A172 (cell line): ENCODE measurements at places on chromosomes 5 and 9.

GRCh38 chr5:139688751-139689372, 40.7 kb downstream of the CXXC5 start:
- DNase-seq: no peak

DNA sequence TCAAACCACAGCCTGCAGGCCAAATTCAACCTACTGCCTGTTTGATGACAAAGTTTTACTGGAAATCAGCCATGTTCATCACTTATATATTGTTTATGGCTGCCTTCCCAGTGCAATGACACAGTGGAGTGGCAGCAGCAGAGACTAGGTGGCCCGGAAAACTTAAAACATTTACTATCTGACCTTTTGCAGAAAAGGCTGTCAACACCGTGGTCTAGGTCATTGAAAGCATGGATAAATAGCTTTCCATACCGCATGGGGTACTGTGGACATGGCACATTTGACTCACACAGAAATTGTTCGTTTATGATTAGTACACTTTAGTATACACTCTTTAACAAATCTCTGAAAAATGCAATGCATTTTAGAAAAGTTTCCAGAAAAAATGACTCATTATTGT, 298.3 kb upstream of the EFNA5 start:
- DNase-seq: peak; percentile 46

- DNase-seq: peak; percentile 8
Measured at GRCh38 chr9:68844631-68845612, 139.9 kb downstream of the PIP5K1B start.

- no peak for DNase-seq
Measured at GRCh38 chr5:177535125-177535524, 18.4 kb upstream of the DDX41 start.

GRCh38 chr5:92778261-92778660, 802.8 kb downstream of the NR2F1-AS1 start:
- DNase-seq: no peak

DNA sequence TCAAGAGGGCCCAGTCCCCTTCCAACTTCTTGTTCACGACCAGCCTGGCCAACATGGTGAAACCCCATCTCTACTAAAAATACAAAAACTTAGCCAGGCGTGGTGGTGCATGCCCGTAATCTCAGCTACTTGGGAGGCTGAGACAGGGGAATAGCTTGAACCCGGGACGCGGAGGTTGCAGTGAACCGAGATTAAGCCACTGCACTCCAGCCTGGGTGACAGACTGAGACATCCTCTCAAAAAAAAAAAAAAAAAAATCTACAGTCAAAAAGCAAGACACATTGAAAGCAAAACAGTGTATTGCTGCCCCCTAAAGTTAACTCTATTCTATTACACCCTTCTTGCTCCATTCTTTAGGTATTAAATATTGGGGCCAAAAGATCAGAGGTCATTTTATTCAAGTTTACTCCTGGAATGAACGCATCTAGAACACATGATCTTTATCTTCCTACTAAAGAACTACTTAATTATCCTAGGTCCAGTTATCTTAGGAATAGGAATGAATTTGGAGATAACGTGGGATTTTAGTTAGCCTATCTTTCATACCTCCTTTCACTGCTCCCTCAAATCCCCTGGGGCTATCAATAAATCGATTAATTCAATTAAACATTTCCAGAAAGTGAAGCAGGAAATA, 2.4 kb downstream of the ATG12 start:
- DNase-seq: peak; percentile 73

- DNase-seq: no peak
Measured at GRCh38 chr9:5563886-5564285, 53.6 kb downstream of the PDCD1LG2 start.

GRCh38 chr9:136963751-136964150, 11.7 kb downstream of the LCN12 start:
- no peak for DNase-seq

- no peak for DNase-seq
Measured at GRCh38 chr9:88018101-88018500, 43.8 kb upstream of the CDK20 start.

GRCh38 chr5:92455011-92455410, 1071.9 kb upstream of the ARRDC3 start:
- DNase-seq: no peak

- DNase-seq: peak; percentile 12
Measured at GRCh38 chr5:39274398-39275085, 55.2 kb upstream of the FYB1 start.

DNA sequence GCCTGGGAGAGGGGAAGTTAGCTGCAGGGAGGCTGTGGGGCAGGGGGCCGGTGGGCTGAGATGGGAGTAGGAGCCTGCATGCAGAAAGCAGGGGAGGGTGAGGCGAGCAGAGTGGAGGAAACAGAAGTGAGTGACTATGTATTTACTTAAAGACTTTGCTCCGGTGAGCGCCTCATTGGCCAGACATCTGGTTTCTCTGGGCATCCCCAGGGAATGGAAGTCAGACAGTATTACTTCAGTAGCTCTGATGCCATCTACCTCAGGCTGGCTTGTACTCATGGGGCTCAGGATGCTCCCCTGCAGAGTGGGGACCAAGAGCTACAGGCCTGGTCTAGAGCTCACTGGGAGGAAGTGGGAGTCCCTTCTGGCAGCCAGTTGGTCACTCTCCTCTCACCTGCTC, 78.2 kb upstream of the ARAP3 start:
- DNase-seq: no peak

GRCh38 chr5:159206368-159206767, 3.0 kb downstream of the RNF145 start:
- DNase-seq: no peak

- no peak for DNase-seq
Measured at GRCh38 chr5:128305341-128305740, 221.8 kb downstream of the SLC12A2 start.

DNA sequence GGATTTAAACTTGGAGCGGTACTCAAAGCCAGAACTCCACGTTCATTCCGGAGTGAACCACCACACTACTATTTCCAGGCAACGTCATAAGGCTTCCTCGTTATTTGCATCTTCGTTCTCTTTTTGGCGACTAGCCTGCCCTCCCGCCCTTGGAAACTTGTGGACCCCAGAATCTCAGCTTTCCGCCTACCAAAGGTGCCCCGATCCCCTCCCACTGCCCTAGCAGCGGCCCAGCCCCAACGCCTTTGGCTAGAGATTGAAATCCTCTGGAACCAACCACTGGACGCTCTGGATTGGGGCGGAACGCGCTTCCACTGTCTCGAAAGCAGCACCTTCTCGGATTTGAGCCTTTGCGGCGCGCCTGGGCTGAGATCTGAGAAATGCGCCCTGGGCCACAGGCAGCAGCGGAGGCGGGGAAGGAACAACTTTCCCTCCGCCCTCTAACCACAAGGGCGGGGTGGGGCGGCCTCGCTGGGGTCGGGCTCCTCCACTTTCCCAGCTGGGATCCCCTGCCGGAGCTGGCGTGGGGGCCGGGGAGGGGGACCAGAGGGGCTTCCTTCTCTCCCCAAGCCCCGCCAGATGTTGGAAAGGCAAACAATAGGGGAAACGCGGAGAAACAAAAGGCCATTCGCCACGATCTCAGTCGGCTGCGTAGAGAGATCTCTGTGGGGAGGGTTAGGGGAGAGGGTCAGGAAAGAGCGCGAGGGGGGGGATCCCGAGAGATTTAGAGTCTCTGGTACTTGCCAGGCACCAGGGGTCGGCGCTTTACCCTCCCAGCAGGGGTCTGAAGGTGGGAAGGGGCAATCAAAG, 1.3 kb downstream of the MOB3B start:
- DNase-seq: peak; percentile 5

- DNase-seq: peak; percentile 89
Measured at GRCh38 chr5:73448463-73449136, at the start of gene FOXD1. TSS of gene FOXD1 (minus strand) at chr5:73448777. CDS start at chr5:73448362, 415 bp downstream.

GRCh38 chr5:170631466-170632195, 127.8 kb downstream of the KCNIP1 start:
- DNase-seq: peak; percentile 36

DNA sequence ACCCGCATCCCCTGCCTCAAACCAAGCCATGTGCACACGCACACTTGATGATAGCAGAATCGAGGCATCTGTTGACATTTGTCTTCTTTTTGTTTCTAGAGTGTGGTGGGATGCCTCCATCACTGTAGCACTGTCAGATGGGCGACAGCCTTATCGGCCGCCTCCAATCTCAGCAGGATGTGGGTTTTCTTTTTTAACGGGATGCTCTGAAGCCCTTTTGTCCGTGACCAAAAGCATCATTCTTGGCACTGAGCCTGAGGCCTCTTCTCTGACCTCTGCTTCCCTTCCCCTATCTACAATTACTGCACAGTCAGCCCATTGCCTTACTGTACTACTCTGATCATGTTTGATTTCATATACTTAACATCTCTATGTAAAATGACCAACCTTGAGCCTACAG, 78.3 kb downstream of the LMNB1 start:
- DNase-seq: no peak

DNA sequence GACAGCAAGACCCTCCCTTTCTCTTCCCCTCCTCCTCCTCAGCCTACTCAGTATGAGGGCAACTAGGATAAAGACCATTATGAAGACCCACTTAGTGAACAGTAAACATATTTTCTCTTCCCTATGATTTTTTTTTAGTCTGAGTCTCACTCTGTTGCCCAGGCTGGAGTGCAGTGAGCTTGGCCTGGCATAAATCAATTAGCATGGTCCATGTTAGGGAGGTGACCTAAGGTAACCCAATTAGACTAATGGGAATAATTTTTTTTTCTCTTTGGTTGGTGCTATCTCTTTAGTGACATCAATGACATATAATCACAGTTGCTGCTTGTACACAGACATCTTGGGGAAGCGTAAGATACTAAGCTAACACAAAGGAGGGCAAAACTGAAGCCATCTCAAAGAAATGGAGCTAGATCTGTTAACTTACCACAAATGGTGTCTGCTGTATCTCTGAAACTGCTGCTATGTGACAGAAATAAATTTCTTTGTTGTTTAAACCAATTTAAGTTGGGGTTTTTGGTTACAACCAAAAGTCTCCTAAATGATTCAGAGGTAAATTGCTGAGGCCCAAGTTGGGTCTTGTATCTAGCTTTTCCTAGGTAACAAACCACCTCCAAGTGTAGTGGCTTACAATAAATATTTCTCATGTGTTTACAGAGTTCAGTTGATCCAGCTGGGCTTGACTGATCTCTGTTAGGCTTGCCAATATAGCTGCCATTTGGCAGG, 13.3 kb downstream of the PKD2L2 start:
- no peak for DNase-seq

DNA sequence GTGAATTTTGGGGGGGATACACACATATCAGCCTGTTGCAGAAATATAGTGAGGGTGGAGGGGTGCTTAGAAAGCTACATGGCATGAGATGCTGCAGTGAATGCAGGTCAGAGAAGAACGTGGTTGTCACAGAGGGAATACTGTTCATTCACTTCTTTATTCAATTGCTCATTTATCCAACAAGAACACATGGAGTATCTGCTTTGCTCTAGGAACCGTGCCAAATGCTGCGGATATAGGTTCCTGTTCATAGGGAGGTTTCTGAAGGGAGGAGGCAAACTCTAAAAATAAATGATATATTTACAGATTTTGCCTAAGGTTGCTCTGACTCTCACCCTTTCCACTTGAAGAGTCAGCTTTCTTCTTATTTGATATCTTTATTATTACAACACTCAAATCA, 444.3 kb upstream of the CLINT1 start:
- no peak for DNase-seq

- no peak for DNase-seq
Measured at GRCh38 chr5:77390795-77391194, 101.3 kb downstream of the WDR41 start.

DNA sequence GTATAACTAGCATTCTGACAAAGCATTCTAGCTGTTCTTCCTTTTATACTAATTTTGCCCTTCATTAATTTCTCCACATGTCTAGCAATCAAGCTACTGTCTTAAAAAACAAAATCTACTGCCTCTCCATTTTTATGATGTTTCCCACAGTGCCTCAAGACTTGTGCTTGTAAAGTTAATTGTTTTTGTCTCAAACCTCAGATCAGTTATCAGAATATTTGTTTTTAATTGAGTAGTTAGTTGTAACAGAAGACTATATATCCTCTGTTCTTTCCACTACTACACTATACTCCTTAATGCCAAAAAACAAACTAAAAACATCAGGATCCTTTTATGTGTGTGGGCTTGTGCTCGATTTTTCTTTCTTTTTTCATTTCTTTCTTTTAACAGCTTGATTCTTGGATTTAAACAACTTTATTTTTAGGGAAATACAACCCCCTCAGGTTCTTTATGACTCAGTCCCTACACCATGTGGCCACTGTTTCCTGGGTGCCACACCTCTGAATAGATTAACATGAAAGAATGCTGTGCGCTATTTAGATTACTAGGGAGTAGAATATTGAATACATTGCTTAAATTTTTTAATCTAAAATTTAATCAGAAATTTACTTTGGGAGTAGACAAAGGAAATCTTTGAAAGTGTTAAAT, 1.2 kb downstream of the ASPN start:
- peak; percentile 24 for DNase-seq

DNA sequence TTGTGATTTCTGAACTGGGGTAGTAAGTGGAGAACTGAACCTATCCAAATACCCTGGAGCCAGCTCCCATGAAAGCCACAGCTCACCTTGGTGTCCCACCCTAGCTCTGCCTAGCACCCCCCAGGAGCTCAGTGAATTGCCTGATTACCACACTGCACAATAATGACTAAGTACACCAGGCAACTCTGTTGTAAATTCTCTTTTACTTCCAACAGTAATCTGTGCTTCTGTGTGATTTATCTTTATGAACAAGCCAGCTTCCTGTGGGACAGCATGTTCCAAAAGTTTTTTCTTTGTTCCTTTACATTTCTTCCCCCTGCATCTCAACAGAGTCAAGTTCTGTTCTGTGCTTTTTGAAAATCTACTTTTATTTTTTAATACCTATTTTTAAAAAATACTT, 22.1 kb upstream of the GRPEL2 start:
- DNase-seq: no peak

GRCh38 chr5:158943057-158943456, 156.7 kb downstream of the EBF1 start:
- DNase-seq: peak; percentile 99

- DNase-seq: no peak
Measured at GRCh38 chr5:94551858-94552257, 66.5 kb downstream of the KIAA0825 start.

- DNase-seq: no peak
Measured at GRCh38 chr9:22308177-22308576, 138.4 kb upstream of the DMRTA1 start.

GRCh38 chr5:171288066-171288465, 21.0 kb upstream of the TLX3 start:
- peak; percentile 31 for DNase-seq

DNA sequence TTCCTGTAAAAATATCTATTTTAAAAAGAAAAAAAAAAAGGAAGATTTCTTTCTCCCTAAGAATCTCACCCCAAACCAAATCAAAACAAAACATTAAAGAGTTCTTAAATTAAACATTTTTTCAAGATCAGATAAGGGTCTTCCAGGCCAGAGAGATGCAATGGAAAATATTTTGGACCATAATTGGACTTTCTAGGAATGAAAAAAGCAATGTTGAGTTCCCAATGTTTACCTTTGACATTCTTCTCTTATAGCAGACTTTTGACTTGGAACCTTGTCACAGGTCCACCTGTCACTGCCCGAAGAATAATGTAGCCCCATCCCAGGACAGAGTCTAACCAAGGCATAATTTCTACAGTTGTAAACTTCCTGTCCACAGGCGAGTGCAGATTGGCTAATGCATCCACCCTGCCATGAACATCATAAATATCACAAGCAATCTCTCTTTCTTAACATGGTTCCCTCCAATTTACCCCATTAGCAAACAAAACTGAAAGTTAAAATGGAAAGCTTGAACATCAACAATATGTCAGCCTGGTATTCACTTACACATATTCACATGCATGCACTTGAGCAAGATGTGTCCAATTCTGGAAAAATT, 121.7 kb upstream of the ZNF366 start:
- no peak for DNase-seq
